ENCODE measurements at places on chromosomes 1 and 21.

- no peak for DNase-seq
Observed at GRCh38 chr1:226444901-226445300, 37.0 kb upstream of the PARP1 start.

- DNase-seq = no peak
Observed at GRCh38 chr1:34639701-34640100, 115.1 kb upstream of the GJB5 start.

GRCh38 chr1:53629101-53629691, 109.8 kb downstream of the GLIS1 start:
- DNase-seq = no peak

DNA sequence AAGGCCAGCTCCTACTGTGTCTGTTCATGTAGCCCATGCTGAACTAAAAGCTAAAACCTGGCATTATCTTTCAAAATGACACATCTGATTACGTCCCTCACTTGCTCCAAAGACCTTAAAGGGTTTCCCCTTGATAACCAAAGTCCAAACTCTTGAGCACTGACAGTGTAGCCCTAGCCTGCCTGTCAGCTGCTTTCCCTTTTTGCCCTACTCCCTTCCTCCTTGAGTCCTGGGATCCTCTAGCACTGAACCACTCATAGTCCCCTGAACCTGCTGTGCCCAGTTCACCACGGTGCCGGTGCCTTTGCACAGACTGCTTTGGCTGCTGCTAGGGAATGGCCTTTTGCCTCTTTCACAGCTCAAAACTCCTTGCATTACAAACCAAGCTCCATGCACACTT, 67.5 kb downstream of the PLXNA2 start:
- no peak for DNase-seq

GRCh38 chr1:44283524-44284173, 70.4 kb downstream of the DMAP1 start:
- DNase-seq = no peak

Measured in stimulated activated CD4-positive, alpha-beta T cell treated with anti-CD3 and anti-CD28 coated beads, Interleukin-15, amount 100 ng/mL, for 1 hour (primary cell).